ENCODE measurements at places on chromosomes 12 and 14. TPM values are rescaled to one million over a fixed set of nuclear protein-coding genes. Genes with fewer than 3 reads are reported as not detected.

GRCh38 chr14:95204705-95205104 lies 47.4 kb upstream of the DICER1 start:
- no peak for DNase-seq

GRCh38 chr14:104528496-104528895 lies 51.1 kb upstream of the C14orf180 start:
- no peak for DNase-seq

DNA sequence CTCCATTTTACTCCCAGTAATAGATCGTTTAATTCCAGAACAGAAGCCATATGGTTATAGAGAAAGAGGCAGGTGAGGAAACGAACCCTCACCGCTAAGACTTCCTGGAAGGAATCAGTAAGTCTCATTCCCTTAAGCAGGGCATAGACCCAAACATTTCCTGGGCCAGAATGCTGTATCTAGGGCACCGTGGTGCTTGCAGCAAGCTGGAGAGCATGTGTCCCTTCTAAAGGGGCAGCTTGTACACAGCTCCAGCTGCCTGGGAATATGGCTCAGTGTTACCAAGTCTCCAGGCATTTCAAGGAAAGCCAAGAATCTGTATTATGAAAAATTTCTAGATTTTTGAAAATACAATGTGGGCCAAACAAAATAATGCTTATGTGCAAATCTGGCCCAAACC lies 73.4 kb downstream of the PPM1H start:
- no peak for DNase-seq

DNA sequence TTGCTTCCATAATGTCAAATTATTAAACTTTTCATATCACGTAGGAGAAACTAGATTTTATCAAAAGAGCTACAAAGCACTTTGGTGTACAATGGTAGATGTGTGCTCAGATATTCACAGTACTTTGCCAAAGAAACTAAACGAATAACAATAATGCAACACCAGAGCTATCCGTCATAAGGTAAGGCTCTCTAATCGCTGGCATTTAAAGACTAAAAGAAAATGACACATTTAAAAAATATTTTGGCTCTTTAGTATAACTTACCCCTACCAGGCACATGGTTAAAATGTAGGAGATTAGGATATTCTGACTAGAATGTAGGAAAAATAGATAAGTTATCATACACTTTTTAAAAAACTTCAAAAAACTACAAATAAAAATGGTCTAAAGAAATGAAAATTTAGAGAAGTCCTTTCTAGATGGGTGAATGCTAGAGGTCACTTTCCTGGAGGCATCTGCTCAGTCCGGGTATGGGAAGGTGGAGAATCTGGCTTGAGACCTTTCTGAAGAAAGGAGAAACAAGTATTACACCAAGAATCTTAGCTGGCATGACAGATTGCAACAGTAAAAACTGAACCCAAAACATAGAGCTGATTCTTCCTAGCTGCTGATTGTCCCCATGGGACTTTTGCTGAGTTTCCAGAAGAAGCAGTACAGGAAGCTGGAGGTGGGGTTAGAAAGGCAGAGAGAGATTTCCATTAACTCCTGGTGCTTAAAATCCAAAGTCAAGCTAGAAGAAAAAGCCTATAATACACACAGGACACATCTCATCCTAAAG lies 67.9 kb downstream of the FAR2 start:
- DNase-seq: no peak

DNA sequence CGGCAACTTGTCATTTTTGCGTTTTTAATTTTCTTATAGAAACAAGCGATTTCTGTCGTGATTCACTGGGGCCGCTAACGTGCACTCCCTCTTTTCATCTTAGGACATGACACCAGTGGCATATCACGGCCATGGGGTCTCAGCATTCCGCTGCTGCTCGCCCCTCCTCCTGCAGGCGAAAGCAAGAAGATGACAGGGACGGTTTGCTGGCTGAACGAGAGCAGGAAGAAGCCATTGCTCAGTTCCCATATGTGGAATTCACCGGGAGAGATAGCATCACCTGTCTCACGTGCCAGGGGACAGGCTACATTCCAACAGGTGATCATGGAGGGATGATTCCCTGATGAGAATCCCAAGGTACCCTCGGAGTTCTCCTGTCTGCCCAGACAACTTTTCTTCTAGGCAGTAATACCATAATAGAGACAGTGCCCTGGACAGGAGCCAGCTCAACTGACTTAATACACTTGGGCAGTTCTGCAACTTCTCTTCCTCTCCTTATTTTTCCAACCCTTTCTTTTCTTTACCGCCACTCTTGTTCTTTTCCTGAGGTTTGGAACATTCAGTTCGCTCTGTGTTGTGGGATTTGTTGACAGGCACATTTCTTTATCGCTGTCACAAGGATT lies 821 bp downstream of the TMEM106C start:
- DNase-seq: no peak

GRCh38 chr12:14611640-14612203 lies 44.0 kb upstream of the PLBD1 start:
- DNase-seq: no peak

DNA sequence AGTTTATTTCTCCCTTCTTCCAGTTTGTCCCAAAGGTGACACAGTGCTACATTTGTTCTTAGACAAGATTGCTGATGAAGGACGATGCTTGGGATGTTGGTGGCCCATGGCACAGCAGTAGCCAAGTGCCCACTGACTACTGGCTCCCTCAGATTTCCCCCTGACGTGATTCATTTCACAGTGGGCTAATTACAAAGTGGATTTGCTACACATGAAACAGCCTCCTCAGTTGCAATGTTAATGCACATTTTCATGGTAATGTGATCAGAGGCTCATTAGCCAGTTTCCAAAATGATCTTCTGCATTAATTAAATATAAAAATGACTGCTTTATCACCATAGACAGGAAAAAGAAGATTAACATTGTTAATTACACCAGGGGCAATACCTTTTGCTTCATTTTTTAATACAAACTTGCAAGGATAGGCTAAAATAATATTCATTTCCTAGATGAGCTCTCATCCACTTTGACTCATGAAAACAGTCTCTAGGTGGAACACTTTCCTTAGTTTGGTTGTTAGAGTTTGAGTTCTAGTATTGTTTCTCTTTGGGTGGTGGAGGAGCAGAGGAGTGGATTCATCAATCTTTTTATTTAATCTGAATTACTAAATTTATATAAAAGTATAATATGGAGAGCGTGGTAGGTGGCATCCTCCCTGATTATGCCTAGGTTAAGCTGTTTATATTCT lies 250.9 kb downstream of the PDZRN4 start:
- DNase-seq: no peak

DNA sequence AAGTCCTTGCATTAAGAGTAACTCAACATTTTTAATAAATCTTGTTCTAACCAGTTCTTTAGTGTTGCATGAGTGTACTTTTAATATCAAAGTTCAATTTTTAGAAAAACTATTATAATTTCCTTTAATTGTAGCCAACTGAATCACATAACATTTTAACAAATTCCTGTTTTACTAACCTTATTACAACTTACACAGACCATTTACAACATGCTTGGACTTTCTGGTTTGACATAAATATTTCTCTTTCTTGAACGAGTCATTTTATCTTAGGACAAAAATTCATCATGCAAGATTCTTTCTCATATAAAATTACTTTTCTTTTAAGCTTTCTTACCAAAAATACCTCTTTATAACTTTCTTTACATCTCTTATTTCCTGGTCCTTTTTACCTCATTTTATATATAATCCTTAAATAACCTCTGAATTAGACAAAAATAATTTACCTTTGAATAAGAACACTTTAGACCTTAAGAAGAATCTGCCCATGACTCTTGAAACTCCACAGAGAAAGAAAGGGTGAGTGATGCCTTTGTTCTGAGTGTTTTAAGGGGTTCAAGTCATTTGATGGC lies 3.9 kb downstream of the SLCO1A2 start:
- no peak for DNase-seq

DNA sequence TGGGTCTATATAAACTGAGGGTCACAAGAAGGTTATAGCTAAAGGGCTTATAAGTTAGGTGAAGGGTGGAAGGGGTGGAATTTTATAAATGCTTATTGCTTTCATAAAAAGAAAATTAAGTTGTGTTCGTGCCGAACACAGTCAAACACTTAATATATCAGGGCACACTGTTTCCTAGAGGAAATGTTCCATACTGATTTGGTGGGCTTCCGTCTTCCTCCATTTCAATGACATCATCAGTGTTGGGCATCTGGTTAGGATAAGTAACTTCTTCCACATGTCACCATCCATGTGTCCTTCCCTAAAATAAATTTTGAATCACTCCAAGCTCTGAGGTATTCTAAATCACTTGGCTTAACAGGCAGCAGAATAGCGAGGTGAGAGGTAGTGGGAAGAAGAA lies 466.4 kb downstream of the MED13L start:
- DNase-seq: no peak

GRCh38 chr12:54708826-54709225 lies 60.7 kb upstream of the DCD start:
- DNase-seq: no peak

DNA sequence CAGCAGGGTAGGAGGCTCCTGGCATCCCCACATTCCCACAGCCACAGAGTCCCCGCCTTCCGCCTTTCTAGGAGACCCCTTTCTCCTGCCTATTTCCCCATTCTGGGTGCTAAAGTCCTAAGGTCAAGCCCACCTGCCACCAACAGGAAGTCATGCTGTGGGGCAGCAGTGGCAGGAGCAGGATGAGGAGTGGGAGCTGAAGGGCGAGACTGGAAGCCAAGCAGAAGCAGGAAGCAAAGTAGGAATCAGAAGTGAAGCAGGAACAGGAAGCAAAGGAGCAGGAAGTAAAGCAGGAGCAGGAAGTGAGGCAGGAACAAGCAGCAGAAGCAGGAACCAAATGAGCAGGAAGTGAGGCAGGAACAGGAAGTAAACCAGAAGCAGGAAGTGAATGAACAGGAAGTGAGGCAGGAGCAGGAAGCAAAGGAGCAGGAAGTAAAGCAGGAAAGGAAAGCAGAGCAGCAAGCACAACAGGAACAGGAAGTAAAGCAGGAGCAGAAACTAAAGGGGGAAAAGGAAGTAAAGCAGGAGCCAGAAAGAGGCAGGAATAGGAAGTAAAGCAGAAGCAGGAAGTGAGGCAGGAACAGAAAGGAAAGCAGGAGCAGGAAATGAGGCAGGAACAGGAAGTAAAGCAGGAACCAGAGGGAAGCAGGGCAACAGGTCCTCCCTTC lies 38.3 kb upstream of the RIMBP2 start:
- DNase-seq: no peak

DNA sequence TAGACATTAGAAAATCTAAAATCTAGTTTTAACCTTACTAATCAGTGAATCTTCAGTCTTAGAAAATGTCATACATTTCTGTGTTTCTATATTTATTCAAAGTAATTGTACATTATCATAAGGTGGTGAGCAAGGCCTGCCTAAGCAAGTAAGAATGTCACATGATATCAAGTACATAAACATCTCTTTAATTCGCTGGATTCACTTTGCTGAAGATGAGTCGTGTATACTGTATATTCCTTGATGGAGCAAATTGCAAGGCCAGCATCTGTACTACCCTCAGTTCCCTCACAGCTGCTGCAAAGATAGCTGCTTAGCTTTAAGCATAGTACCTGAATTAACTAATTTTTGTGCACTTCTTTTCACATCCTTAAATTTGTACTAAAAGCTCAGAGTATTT lies 8.5 kb upstream of the AK7 start:
- DNase-seq: no peak

GRCh38 chr12:59861635-59862034 lies 265.8 kb downstream of the SLC16A7 start:
- no peak for DNase-seq

GRCh38 chr12:59723520-59723919 lies 127.7 kb downstream of the SLC16A7 start:
- no peak for DNase-seq

Gene EML1
- total RNA-seq: 0.25 TPM

Gene TRHDE
- 0.09 TPM for total RNA-seq

- no peak for DNase-seq
Measured at GRCh38 chr14:54585214-54585613, 18.3 kb downstream of the SAMD4A start.

DNA sequence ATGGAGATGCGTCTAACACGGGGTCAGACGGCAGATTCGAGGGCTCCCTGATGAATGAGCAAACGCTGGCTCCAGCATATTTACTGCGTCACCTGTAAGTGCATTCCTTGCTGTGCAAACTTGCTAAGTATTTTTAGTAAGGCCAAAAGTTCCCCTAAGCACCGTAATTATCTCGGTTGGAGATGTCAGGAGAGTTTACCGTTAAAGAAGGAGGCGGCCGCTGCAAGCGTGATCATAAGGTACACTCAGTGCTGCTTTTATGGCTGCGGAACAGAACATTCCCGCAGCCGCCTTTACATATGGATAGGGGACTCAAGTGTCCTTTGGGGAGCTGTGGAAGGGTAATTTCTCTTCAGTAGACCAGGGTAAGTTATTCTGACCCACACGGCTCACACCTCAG lies 175.6 kb downstream of the GLT1D1 start:
- no peak for DNase-seq

Gene CEP170B
- 7.5 TPM for total RNA-seq

- DNase-seq: no peak
Measured at GRCh38 chr14:68367536-68367935, 425.3 kb downstream of the ZFP36L1 start.

Gene RALGAPA1
- total RNA-seq: 14.0 TPM

- DNase-seq: no peak
Measured at GRCh38 chr12:87661786-87662377, 367.3 kb downstream of the C12orf50 start.

Gene LMO3
- 0.40 TPM for total RNA-seq

DNA sequence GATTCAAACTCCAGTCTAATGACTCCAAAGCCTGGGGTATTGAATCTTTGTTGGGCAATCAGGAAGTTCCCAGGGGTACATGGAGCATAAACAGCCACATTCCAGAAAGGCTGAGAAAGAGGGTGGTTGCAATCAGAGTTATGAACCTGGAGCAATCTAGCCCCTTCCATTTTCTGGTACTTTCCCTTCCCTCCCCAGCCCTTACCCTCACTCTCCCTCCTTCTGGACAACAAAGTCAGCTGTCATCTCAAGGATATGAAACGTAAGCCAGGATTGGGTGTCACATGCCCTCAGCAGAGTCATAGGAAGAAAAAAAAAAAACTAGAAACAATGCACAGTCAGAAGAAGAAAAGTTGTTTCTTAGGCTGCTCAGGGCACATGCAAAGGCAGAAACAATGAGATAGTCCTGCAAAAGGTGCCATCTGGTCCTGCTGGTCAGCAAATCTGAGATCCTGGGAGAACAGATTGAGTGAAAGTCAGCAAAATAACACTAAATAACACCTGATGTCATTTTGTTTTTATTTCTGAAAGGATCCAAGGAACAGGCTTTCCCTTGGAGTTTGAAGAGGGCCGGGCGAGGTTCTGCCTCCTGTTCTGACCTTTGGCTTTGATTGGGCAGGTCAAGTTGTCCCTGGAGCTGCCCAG lies 27.1 kb downstream of the TMEM229B start:
- DNase-seq: no peak

GRCh38 chr14:59018978-59019377 lies 169.5 kb upstream of the DAAM1 start:
- no peak for DNase-seq

All from K562 (cell line).